Sigmoid colon (tissue), 7 donors: ENCODE measurements at places on chromosomes 4 and X. TPM values are rescaled to one million over a fixed set of nuclear protein-coding genes. Genes with fewer than 3 reads are reported as not detected.

TXLNG gene
- total RNA-seq, result 11.5 TPM

CCDC120 gene
- total RNA-seq, result 1.4 TPM

DCLK2 gene
- total RNA-seq, result 12.5 TPM

AFAP1 gene
- total RNA-seq, result 51.3 TPM

TMEM154 gene
- 0.71 TPM for total RNA-seq

CNGA1 gene
- 0.16 TPM for total RNA-seq

CA5B gene
- total RNA-seq, result 3.9 TPM

- DNase-seq, result no peak
Measured at GRCh38 chr4:41745292-41746024, 3.1 kb downstream of the PHOX2B start.

GRCh38 chr4:54933579-54933978 lies 191.8 kb downstream of the KDR start:
- no peak for DNase-seq

GRCh38 chr4:169160825-169161224 lies 109.9 kb downstream of the SH3RF1 start:
- no peak for DNase-seq

- DNase-seq, result no peak
Measured at GRCh38 chr4:28062562-28062961, 1201.9 kb downstream of the STIM2 start.

DNA sequence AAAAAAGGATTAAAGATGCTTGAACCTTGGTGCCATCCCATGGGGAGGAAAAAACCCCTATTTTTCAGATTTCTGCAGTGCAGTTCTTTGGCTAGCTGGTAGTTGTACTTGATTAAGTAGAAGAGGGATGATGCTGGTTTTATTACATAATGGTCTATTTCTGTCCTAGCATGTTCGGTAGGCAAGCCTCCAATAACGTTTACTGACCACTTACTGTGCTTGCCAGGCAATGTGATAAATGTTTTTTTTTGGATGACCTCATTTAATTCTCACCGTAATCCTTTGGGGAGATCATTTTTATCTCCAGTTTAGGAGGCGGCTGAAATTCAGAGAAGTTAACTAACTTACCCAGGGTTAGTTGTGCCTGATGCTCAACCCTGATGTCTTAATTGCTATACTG lies 92.1 kb upstream of the RPA4 start:
- no peak for DNase-seq

DNA sequence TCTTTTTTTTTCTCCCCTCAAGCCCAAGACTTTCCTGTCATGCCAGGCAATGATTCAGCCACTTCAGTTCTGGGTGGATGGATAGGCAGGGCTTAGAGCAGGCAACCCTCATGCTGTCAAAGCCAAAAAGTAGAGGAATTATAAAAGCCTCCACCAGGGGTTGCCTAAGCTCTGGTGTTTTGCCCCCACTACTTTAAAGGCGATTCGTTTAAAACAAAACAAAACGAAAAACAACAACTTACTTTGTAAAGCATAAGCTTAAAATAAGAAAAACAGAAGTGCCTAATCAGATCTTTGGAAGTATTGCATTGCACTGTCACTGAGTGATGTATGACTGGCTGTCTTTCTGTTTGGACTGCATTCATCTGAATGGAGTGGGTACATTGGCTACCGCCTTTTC lies 5.3 kb upstream of the IDS start:
- DNase-seq, result no peak

- no peak for DNase-seq
Measured at GRCh38 chrX:132023896-132024386, 839 bp downstream of the STK26 start.

GRCh38 chr4:26916195-26916594 lies 55.6 kb downstream of the STIM2 start:
- no peak for DNase-seq

GRCh38 chrX:16771483-16772398 lies 14.5 kb upstream of the TXLNG start:
- DNase-seq, result no peak

DNA sequence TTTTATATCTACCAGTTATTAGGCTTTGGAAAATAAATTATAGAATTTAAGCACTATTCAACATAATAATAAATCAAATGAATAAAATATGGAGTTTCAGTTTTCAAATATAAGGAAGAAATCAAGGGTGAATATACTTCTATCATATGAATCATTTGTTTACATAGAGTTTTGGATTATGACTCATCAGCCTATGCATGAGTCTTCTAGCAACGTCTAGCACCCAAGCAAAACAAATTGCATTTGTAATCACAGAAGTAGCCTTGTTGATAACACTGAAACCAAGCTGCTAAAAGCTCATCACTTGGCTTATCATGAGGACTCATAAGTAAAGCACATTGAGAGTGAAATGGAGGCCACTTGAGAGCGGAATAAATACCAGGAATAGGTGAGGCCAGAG lies 434.6 kb downstream of the PCDH11X start:
- no peak for DNase-seq

DNA sequence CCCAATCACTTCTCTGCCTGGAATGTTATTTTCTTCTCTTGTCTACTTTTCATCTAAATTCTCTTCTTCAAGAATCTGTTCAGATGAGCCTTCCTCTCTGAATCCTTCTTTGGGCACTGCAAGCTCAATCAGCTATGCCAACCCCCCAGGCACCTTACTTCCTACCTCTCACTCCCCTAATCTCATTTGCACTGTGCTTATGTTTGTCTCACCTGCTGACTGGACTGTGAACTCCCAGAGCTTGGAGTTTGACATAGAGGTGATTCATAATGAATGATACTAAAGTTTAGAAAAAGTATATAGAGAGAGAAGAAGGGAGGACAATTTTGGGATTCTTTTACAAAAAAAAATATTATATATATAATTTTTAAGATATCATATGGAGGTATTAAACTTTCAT lies 36.3 kb downstream of the ANXA10 start:
- no peak for DNase-seq

- no peak for DNase-seq
Measured at GRCh38 chr4:170446782-170447181, 357.0 kb upstream of the AADAT start.

GRCh38 chrX:95539041-95539440 lies 1145.6 kb upstream of the DIAPH2 start:
- DNase-seq, result no peak

- DNase-seq, result no peak
Measured at GRCh38 chrX:151710457-151710856, 5.4 kb upstream of the FATE1 start.

- no peak for DNase-seq
Measured at GRCh38 chr4:53961351-53961750, 103.1 kb downstream of the CHIC2 start.

DNA sequence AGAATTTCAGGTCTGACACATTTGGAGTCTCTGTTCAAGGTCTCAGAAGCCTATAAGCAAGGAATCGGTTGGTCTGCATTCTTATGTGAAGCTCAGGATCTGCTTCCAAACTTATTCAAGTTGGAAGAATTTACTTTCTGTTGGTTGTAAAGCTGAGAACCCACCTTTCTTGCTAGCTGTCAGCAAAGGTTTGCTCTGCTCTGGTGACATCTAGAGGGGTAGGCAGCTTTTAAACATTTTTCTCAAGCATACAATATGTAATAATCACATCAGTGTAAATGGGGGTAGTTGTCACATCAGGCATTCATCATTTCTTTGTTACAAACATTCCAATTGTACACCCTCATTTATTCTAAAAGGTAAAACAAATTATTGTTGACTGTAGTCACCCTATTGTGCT lies 935.2 kb downstream of the TRAM1L1 start:
- no peak for DNase-seq

- DNase-seq, result no peak
Measured at GRCh38 chr4:28523681-28524190, 1663.1 kb downstream of the STIM2 start.

DNA sequence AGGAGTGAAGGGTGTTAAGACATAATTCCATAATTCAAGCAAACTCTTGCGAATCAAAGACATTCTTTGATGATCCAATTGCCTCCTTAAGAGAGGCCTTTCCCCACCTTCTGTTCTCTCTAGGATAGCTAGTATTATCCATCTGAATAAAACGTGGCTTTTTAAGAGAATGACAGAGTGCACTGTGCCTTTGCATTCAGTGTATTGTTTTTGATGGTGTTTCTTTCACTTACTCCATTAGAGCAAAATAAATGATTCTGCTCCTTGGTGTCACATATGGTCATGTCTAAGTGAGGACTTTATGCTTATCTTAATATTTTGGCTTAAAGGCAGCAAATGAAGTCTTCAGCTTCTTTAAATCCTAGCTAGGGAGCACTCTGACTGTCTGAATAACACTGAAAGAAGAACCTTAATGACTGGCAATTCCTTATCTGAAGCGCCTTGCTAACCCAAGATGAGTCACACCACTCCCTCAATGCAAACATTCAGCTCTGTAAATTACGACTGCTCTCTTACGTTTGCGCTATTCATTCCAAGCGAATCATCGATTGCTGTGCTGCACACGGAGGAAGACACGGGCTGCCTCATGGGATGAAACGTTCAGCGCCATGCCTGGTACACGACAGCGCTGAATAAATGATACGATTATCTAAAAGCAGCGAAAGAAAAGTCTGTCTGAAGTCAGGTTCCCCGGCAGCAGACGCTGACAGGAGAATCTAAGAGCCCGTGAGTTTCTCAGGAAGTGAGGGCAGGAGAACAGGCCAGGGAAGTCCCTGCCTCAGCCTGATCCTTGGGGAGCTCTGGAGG lies 35.1 kb upstream of the GEMIN8 start:
- no peak for DNase-seq

GRCh38 chr4:2820216-2820982 lies 23.2 kb upstream of the ADD1 start:
- no peak for DNase-seq

DNA sequence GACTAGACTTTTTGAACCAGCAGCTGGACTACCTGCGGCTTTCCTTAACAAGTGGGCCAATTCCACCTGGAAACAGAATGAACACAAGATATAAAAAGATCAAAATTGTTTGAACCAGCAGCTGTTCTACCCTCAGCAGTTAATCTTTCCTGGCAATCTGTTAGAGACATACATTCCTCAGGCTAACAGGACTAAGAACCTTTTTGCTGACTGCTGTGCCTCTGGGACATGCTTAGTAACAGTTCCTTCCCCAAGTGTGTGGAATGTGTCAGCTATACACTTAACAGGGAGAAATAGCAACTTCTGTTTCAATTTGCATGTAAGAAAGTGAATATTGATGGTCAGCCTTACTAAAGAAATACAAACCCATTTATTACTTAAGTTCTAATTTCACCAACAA lies 554.4 kb downstream of the ARAP2 start:
- no peak for DNase-seq

DNA sequence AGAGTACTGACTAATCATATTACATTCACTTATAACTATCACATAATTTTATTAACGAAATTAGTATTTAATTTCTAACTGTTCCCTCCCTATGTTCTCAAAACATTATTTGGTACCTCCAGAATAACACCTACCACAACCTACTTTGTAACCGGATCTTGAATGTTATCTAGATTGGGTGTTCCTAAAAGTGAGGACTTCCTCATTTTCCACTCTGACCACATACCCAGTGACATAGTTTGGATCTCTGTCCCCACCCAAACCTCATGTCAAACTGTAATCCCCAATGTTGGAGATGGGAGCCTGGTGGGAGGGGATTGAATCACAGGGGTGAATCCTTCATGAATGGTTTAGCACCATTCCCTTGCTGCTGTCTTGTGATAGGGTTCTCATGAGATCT lies 21.8 kb downstream of the NR3C2 start:
- DNase-seq, result no peak
